ENCODE measurements at places on chromosomes 1 and 21. TPM values are rescaled to one million over a fixed set of nuclear protein-coding genes. Genes with fewer than 3 reads are reported as not detected.

DNA sequence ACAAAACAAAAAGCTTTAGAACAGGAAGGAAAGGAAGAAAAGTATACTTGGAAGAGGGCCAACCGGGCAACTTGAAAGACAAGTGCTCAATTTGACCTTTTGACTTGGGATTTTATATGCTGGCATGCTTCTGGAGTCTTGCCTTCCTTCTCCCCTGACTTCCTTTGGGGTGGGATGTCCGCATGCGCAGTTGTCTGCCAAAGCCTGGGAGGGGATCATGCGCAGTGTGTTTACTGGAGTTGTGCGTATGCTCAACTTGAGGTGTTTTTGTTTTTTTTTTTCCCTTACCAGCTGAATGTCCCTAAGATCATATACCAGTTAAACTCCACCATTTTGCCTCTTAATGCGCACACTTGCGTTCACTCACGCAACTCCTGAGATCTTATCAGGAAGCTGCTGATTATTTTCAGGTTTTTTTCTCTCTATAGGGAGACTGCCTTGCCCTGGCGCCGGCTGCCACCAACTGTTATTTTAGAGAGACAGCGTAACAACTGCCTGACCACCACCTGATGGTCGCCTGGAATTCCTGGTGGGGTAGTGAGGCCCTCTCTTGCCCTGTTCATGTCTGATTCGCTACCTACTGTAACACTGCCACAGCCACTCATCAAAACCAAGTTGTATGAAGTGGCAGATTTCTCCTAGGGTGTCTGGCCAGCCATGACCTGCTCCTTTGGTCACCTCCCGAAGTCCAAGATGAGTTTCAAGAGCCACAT is 138.7 kb upstream of the ZNF644 start:
- no peak overlapping the region for H3K4me3 ChIP-seq
- no peaks in the 10 kb centered on the region for H3K4me1 ChIP-seq
- no peaks in the 10 kb centered on the region for H3K36me3 ChIP-seq
- DNase-seq = no peak

The PCSK9 gene
- total RNA-seq = 0.09 TPM

The DIO1 gene
- 0.05 TPM for total RNA-seq

The NUAK2 gene
- 2.1 TPM for total RNA-seq

DNA sequence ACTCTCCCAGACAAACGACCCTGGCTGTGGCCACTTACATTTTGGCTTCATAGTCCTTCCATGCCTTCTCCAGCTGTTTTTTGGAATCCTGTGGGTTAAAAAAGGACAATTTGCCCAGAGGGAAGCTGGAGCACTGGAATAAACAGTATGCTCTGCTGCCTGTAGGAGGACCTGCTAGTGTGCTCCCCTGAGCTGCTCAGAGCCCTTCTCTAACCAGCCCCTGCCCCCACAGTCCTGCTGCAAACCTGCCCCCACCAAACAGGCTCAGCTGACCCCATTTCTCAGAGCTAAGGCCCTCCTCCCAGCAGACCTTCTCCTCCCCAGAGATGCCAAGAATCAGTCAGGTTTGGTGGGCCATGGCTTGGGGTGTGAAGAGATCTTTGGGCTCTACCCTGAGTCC is 26.9 kb upstream of the TCEA3 start:
- no peak overlapping the region for H3K4me3 ChIP-seq
- peaks cover 9% of the 10 kb centered on the region for H3K4me1 ChIP-seq
- H3K27ac ChIP-seq = no peak overlapping the region
- DNase-seq = no peak

Data from thymus (tissue), 14 donors.